ENCODE measurements at places on chromosomes 2 and 18. TPM values are rescaled to one million over a fixed set of nuclear protein-coding genes. Genes with fewer than 3 reads are reported as not detected.

- peak; percentile 41 for DNase-seq
Measured at GRCh38 chr18:58863539-58864145, 1.0 kb upstream of the ZNF532 start.

DNA sequence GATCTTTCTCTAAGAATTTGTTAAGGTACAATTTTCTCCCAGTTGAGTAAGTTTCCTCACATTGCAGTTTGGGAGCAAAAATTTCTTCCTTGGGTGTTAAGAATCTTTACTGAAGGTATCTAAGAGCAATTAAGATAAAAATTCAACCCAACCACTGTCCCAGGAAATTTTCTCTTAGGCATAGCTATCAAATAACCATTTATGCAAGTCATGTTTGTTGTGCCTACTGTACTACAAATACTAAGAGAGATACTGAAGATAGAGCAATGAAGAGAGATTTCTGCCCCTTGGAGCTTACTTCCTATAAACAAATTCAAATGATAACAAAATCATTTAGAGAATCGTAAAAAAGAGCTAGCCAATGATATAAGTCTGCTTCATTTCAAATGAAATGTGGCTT is 402.8 kb downstream of the LRRTM4 start:
- no peak for DNase-seq

- no peak for DNase-seq
Measured at GRCh38 chr2:28377195-28377816, 15.4 kb upstream of the FOSL2 start.

DNA sequence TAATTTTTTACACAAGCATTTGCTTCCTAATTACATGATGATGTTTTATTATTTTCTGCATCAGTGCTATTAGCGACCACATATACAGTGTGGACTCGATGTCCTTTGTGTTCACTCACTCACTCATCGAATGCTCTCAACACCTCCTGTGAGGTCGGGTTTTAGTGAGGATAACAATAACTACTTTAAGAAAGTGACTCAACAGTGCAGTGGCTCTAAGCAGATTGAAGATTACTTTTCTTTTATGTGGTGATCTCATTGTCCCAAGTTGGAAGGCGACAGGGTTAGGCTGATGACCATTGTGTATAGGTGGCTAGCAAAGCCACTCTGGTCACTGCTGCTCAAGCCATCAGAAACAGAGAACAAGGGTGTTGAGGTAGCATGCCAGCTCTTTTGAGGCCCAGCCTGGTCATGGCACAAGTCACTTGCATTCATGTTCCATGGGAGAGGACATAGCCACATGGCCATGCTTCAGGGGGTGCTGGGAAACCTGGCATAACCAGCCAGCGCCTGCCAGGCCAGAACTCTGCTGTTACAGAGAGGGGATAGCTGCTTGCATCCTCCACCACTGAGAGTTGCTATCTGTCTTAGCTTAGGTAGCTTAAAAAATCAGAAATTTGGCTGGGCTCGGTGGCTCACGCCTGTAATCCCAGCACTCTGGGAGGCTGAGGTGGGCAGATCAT is 60.4 kb downstream of the PDCL3 start:
- DNase-seq, result no peak

DNA sequence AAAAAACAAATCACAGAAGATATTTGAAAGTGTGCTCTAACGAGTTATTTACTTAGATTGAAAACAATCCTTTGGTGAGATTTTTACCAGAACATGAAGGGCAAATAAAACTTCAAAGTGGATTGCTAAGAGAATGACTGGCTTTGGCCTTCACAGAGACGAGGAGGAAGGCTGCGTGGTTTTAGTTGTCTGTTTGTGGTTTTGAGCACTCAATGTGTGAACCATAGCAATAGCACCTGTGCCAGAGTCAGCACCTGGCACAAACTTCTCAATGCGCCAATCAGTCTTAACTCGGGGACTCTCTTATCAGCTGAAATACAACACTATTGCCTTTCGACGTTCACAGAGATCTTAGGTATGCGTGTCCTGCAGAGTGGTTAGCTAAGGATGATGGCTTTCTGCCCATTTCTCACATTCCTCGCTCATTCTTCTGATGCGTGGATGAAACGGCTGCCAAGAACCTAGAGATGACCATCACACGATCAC is 70.0 kb downstream of the MBP start:
- DNase-seq, result no peak

DNA sequence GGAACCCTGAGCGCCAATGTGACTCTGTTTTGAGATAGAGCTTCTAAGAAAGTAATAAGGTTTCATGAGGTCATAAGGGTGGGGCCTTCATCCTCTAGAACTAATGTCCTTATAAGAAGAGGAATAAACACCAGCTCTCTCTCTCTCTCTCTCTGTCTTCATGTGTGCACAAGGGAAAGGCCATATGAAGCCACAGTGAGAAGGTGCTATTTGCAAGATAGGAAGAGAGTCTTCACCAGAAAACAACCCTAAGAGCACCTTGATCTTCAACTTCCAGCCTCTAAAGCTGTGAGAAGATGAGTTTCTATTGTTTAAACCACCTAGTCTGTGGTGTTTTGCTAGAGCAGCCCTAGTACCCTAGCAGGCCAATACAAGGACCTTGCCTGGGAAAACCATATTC is 55.8 kb downstream of the DOCK10 start:
- DNase-seq, result no peak

DNA sequence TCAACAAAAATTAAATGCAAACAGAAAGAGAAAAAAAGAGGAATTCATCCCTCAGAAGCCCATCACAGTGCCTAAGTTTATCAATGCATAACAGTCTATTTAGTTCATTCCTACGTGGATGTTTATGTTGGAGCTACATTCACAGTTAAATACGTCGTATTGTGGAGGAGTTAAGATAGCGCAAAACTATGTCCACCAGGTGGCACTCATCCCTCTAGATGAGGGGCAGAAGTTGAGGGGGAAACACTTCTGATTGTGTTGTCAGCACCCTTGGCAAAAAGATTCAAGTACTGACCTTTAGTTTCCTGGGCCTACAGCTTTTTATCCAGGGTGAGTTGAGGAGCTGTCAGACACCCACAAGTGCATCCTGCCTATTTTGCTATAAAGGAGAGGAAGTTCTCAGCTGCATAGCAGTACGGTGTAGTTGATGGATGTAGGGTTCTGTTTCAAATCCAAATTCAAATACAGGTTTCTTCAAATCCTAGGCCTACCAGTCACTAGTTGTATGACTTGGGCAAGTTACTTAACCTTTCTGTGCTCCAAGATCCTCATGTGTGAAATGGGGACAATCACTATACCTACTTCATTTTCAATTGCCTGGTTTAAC is 26.8 kb upstream of the MYO1B start:
- DNase-seq, result peak; percentile 20

GRCh38 chr2:118239284-118239683 is 151.0 kb downstream of the INSIG2 start:
- no peak for DNase-seq

DNA sequence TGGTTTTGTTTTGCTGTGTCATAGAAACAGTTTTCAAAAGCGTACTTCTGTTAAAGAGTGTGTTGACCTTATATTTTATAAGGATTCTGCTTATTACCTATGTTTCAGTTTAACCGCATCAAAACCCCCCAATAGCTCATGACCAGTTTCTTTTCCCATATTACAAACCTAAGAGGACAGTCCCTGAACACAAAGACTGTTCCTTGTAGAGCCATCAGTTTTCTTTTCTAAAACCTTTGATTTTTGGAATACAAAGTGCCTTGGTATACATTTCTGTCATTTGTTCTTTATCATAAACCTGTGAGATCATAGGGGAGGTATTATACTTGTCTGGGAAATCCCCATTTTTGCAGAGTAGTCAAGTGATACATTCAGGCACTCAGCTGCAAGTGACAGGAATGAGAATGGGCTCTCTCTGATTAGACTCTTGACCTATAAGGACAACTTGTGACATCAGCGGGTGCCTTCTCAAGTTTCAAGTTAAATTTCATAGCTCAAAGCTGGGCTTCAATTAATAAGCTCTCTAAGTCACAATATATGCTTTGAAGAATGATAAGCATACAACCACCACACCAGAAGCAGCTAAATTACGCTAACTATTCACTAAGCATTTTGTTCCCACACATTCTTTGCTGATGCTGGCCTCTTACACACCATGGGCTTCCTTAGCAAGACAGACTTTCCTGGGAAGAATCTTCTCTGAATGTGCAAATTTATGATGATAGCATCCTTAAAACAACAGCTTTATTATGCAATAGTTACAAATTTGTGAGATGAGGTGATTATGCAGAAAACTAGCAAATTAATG is 97.5 kb upstream of the CD302 start:
- DNase-seq, result no peak

GRCh38 chr2:29797916-29798315 is 123.5 kb downstream of the ALK start:
- DNase-seq, result no peak

DNA sequence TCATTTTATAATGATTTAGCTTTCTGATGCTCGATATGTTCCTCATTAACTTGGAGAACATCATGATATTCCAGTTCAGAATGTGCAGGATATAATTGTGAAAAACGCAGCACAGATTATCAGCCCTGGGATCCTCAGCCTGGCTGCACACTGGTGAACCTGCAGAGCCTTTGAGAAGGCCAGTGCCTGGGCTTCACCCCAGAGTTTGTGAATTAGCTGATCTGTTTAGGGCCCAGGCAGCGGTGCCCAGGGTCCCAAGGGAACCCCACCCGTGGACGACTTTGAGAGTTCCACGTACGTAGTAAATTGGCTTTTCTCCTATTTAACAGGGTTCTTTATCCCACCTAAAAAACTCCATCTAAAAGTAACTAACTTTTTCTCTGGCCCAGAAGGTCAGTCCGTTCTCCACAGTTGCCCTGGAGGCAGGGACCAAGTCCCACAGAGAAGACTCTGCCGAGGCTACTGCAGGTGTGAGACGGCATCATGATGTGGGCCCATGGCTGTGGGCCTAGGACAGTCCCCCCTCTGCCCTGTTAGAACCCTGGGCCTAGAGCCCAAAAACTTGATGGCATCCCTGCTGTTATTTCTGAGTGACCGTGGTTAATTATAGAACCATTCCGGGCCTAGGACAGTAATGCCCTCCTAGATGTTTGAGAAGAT is 39.6 kb upstream of the RPL31 start:
- no peak for DNase-seq

DNA sequence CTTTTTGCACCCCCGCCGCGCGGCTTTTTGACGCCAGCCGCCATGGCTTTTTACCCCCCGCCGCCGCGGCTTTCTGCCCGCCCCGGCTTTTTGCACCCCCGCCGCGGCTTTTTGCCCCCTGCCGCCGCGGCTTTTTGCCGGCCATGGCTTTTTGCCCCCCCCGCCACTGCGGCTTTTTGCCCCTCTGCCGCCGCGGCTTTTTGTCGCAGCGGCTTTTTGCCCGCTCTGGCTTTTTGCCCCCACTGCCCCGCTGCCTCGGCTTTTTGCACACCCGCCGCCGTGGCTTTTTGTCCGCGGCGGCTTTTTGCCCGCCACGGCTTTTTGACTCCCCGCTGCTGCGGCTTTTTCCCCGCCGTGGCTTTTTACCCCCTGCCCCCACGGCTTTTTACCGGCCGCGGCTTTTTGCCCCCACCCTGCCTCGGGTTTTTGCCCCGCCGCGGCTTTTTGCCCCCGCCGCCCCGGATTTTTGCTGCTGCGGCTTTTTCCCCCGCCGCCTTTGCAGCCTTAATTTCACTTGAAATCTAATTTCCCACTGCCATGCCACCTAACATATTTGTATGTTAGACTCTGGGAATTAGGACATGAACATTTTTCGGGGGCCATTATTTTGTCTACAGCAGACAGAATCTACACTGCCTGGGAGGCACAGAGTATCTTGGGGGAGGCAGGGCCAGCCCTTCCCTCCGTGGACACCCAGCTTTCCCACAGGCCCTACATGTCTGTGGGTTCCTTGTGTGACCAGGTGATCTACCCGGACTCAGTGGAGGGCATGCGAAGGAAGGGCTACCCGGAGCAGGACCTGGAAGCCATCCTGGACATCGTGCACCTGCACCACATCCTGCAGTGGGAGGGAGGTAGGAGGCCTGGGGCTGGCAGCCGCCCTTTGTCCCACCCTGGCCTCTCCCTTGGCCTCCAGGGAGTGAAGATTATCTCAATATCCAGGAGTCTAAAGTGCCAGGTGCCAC is 3031.0 kb upstream of the TEKT4 start:
- no peak for DNase-seq

- no peak for DNase-seq
Measured at GRCh38 chr2:211367293-211367692, 810.9 kb downstream of the CPS1 start.

DNA sequence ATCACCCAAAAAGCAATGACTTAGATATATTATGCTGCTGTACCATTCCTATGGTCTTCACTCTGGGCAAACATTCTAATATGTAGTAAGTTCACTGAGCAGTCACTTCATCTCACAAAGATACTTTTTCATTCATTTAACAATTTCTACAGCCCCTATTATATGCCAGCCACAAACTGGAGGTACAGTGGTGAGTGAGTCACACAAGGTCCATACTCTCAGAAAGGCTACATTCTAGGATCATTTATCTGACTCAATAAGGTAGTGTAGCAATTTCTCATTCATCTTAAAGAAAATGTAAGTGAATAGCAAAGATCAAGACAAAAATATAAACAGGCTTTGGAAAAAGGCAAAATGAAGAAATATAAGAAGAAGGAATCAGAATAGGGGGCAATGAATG is 40.5 kb downstream of the NHEJ1 start:
- DNase-seq, result no peak

GRCh38 chr2:109215866-109216265 is 86.9 kb downstream of the SH3RF3 start:
- no peak for DNase-seq

- DNase-seq, result no peak
Measured at GRCh38 chr2:65215946-65216345, 11.7 kb upstream of the ACTR2 start.

- no peak for DNase-seq
Measured at GRCh38 chr2:46213906-46214305, 83.3 kb upstream of the EPAS1 start.

- no peak for DNase-seq
Measured at GRCh38 chr18:77021075-77021474, 111.5 kb downstream of the MBP start.

- peak; percentile 76 for DNase-seq
Measured at GRCh38 chr2:1972422-1972821, 228.1 kb upstream of the PXDN start.

DNA sequence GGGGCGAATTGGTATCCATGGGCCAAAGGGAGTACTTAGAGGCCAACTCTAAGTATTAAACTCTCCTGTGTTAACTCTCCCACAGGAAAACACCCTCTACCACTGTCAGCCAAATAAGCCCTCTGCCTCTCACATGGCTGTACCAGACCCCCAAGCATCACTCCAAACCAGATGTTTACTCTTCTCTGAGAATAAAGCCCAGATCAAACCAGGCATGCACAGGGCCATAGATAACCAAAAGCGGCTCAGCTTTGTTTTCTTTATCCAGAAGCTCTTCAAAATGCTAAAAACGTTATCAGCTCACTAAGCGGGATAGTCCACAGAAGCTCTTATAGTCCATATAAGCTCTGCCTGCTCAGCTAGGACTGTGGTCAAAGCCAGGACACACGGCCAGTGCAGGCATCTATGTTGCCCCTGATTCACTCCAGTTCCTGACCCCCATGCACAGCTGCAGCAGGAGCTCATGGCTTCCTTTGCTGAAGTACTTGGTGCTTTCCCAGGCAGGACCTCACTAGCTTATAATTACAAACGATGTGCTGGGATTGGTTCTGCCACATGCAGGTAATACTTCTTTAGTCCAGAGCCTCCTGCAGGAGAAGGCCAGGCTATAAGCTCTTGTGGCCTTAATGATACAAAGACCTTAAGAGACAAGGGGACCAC is 21.0 kb upstream of the SEMA4C start:
- DNase-seq, result no peak

The LRRC30 gene
- total RNA-seq, result not detected

The FLACC1 gene
- total RNA-seq, result 1.5 TPM

The RAB27B gene
- total RNA-seq, result not detected

The SIX3 gene
- not detected for total RNA-seq

The WDR12 gene
- 112 TPM for total RNA-seq

The HTR2B gene
- 5.4 TPM for total RNA-seq

The TDRD15 gene
- total RNA-seq, result not detected

All from G401 (cell line).